ENCODE measurements at places on chromosomes 16 and 17. TPM values are rescaled to one million over a fixed set of nuclear protein-coding genes. Genes with fewer than 3 reads are reported as not detected.

ABCC11 gene
- 0.21 TPM for total RNA-seq

MEIOB gene
- total RNA-seq: 1.0 TPM

ANKS4B gene
- 0.02 TPM for total RNA-seq

GINS2 gene
- 27.4 TPM for total RNA-seq

SLC12A3 gene
- not detected for total RNA-seq

PIP4K2B gene
- total RNA-seq: 34.5 TPM

CHCT1 gene
- total RNA-seq: 0.29 TPM

KRT31 gene
- total RNA-seq: not detected

TNFRSF13B gene
- not detected for total RNA-seq

CACNG1 gene
- total RNA-seq: 0.07 TPM

TK1 gene
- total RNA-seq: 193 TPM

PRDM7 gene
- not detected for total RNA-seq

C16orf96 gene
- total RNA-seq: 0.06 TPM

RCVRN gene
- not detected for total RNA-seq

SMIM22 gene
- not detected for total RNA-seq

TLCD2 gene
- total RNA-seq: 1.5 TPM

Measured in A549 treated with dexamethasone at 1 μM for 4 hours (cell line).